ENCODE measurements at places on chromosomes 3 and 15. TPM values are rescaled to one million over a fixed set of nuclear protein-coding genes. Genes with fewer than 3 reads are reported as not detected.

DNA sequence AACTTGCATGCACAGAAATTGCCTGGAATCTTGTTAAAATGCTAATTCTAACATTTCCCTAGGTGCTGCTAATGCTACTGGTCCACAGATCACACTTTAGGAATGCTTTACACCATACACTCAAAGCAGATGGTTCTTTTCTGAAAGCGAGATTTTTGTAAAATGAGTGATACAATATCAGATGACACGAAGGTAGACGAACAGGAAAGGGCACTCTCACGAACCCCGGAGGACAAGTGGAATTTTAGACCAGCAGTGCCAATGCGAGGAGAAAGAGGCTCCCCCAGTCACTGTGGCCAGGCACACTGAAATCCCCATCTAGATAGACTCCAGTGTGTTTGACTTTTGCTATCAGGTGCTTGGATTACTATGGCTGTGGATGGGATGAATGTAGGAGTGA, 21.0 kb downstream of the FAIM start:
- no peak overlapping the region for H3K27ac ChIP-seq
- no peaks in the 10 kb centered on the region for H3K27me3 ChIP-seq
- peaks cover 10% of the 10 kb centered on the region for H3K36me3 ChIP-seq
- DNase-seq = no peak
- H3K4me3 ChIP-seq = no peak overlapping the region

GRCh38 chr15:71364117-71364584, 248.9 kb downstream of the THSD4 start:
- no peaks in the 10 kb centered on the region for H3K27me3 ChIP-seq
- H3K4me3 ChIP-seq = no peak overlapping the region
- DNase-seq = no peak
- no peaks in the 10 kb centered on the region for H3K36me3 ChIP-seq
- H3K27ac ChIP-seq = no peak overlapping the region
- no peaks in the 10 kb centered on the region for H3K4me1 ChIP-seq

- no peaks in the 10 kb centered on the region for H3K36me3 ChIP-seq
- DNase-seq = no peak
- no peak overlapping the region for H3K4me3 ChIP-seq
- H3K27me3 ChIP-seq = peaks cover 10% of the 10 kb centered on the region
These were observed 61.0 kb upstream of the PPARG start for GRCh38 chr3:12227833-12228232.

GRCh38 chr3:117005911-117006522, 296.4 kb downstream of the TUSC7 start:
- H3K27me3 ChIP-seq = peaks cover 16% of the 10 kb centered on the region
- H3K4me3 ChIP-seq = no peak overlapping the region
- no peak overlapping the region for H3K27ac ChIP-seq
- H3K4me1 ChIP-seq = peaks cover 9% of the 10 kb centered on the region
- H3K36me3 ChIP-seq = no peaks in the 10 kb centered on the region

CAMK2N2 gene
- total RNA-seq = 3.9 TPM

GCSAM gene
- total RNA-seq = not detected
